ENCODE measurements at places on chromosomes 4 and X.

GRCh38 chr4:67546004-67546356 is 677 bp upstream of the CENPC start:
- DNase-seq: no peak

- no peak for DNase-seq
Measured at GRCh38 chr4:100962698-100963097, 384.6 kb downstream of the PPP3CA start.

GRCh38 chr4:81405900-81406401 is 65.8 kb downstream of the RASGEF1B start:
- peak; percentile 83 for DNase-seq

- DNase-seq: no peak
Measured at GRCh38 chr4:23097251-23097650, 404.5 kb downstream of the GBA3 start.

DNA sequence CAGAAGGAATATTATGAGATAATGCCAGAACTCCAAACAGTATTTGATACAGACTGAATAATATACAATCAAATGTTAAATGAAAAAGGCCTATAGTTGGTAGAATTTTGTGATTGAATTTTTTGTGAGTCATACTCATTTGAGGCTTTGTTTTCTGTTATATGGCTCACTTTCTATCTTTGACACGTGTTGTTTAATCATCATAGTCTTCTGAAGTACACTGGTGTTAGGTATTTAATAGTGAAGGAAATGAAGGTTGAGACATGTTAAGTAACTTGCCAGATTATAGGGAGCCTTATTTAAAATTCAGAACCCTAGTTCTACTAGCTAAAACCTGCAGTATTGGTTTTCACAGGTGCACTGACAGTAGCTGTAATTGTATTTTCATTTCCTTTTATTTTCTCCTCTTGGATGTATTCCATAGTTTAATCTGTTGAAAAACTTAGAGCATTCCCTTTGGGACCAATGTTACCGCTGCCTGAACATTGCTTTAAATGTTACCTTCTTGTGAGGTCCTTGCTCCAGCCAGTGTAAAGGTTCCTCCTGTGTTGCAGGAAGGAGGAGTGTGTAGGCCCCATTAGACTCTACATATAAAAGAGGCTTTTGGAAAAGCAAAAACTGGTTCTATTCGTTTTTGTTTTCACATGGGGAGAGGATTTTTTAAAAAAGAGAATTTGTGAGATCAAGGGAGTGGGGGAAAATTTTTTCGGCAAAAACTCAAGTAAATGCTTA is 224.1 kb downstream of the ARHGAP10 start:
- DNase-seq: no peak

All from NCI-H1436 (cell line).